CD4-positive, alpha-beta T cell treated with Interleukin-15 for 4 hours (primary cell): ENCODE measurements at places on chromosomes 6 and 20.
A peak's percentile ranks its signal among the peaks of the same experiment; 100 is the strongest.

DNA sequence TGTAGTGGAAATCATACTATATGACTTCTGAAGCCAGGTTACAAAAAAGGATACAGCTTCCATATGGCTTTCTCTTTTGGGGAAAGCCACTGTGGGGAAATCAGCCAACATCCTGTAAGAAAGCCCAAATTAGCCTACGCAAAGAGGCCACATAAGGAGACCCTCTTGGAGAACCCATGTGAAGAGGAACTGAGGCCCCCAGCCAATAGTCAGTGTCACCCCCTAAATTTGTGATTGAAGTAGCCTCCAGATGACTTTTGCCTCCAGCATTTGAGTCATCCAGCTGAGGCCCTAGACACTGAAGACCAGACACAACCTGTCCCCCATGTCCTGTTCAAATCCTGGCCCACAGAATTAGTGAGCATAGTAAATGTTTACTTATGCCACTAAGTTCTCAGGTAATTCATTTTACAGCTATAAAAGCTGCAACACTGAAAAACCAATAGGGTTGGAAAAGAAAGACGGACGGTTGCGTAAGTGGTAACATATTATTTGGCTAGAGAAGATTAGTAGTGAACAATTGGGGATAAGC lies 60.4 kb downstream of the HMGCLL1 start:
- no peak for DNase-seq

DNA sequence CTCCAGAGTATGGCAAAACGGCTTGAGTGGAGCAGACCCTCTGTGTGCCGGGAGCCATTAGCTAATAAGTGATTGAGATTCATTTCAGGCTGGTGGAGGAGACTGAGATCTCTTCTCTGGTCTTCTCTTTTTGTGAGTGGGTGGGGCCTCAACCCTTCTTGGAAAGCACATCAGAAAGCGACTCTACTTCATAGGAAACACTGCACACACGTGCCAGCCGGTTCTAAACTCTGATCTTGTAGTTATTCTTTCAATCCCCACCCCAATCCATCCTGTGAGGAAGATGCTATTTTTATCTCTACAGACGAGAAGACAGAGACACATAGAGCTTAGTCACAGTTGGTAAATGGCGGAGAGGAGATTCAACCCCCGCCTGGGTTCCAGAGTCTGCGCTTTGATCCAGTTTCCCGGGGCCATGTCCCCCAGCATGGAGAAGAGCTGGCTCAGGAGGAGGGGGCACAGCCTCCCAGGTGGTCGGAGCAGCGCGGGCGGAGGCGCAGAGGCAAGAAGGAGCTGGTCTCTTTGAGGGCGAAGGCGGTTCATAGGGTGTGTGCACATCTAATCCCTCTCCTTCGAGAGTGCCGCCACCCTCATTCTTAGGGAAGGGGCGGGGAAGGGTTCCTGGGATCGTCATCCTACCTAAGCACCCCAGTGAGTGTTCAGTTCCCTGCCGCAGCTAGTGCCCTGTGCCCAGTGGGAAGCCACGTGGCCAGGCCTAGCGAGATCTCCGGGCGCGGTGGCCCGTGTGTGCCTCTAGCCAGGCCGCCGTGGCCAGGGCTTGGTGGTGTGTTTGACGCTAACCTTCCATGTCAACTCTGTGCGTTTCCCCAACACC lies 49.0 kb upstream of the TAGAP start:
- DNase-seq = peak; percentile 60

DNA sequence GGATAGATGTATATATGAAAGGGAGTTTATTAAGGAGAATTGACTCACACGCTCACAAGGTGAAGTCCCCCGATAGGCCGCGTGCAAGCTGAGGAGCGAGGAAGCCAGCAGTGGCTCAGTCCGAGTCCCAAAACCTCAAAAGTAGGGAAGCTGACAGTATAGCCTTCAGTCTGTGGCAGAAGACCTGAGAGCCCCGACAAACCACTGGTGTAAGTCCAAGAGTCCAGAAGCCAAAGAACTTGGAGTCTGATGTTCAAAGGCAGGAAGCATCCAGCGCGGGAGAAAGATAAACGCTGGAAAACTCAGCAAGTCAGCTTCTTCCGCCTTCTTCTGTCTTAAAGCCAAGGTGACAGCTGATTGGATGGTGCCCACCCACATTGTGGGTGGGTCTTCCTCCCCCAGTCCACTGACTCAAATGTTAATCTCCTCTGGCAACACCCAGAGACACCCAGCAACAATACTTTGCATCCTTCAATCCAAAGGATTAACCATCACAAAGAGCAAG lies 102.6 kb upstream of the GJE1 start:
- DNase-seq = no peak

DNA sequence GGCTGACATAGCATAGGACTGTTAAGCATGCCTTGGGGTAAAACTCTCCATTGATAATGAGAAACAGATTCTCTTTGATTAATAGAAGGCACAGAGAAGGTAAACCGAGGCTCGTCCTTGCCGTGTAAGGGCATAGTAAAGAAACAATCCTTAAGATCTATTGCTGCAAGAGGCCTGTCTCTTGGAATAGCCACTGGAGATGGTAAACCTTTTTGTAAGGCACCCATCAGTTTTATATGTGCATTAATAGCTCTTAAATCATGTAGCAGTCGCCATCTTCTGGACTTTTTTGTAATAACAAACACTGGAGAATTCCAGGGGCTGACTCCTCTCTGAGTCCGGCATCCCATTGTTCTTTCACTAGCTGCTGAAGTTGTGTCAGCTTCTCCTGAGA lies 8.4 kb upstream of the ABHD12 start:
- DNase-seq = peak; percentile 58

- DNase-seq = no peak
These were observed 42.6 kb upstream of the KHDRBS2 start for GRCh38 chr6:62328607-62329006.

- DNase-seq = no peak
These were observed 210.7 kb upstream of the CNR1 start for GRCh38 chr6:88376768-88377387.

DNA sequence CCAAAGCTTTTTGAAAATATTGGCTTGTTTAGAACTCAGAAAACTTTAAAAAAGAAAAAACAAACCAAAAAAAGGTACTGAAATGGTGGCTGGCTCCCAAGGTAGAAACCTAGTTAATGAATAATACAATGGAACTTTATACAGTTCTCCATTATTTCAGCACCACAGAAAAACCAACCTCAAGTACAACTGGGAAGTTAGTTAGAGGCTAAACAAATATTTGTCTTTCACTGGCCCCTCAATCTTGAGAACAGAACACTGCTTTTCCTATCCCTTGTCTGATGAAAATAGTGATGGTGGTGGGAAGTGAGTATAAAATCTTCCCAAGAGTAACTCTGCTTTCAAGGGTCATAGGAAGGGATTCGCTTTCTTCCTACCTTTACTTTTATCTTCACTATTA lies 126.5 kb downstream of the REV3L start:
- DNase-seq = no peak

DNA sequence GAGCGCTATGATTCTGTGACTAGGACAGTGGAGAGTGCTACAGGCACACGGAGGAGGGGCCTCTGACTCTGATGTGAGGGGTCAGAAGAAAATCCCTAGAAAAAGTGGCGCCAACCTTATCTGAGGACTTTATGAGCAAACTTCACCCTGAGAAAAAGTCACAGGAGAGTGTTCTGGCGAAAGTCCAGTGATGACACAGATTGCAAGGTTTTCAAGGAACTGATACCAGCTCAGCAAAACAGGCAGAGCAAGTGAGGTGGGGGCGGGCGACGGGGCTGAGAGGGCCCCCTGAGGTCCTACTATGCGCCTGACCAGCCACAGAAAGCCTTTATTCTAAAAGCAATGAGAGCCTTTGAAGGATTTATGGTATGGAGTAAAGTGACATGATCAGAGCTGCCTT lies 73.3 kb downstream of the SLC22A23 start:
- no peak for DNase-seq

DNA sequence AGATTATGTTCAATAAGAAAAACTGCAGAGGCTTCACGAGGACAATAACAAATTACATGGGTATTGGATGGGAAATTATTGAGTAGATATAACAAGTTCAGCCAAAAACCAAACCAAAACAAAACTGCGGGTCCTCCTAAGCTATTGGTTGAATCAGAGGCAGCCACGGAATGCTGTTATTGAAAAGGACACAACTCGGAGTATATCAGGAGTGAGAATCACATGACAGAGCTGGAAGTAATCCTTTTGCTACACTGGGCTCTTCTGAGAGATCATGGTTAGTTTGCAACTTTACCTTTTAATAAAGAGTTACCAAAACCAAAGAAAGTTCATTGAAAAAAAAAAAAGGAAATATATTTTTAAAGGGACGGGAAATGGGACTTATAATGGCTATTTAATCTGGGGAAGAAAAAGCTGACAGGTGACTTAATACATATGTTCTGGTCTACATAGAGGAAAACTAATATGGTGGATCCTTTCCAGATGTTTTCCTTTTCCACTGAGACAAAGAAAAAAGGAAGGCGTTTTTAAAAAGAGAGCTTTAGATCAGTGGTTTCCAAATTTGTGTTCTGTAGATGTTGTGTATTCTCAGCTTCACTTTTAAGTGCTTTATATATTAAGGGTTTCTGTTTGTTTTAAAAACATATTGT lies 6.9 kb upstream of the CITED2 start:
- no peak for DNase-seq

- no peak for DNase-seq
These were observed 425.5 kb downstream of the TENT5A start for GRCh38 chr6:81326881-81327561.

DNA sequence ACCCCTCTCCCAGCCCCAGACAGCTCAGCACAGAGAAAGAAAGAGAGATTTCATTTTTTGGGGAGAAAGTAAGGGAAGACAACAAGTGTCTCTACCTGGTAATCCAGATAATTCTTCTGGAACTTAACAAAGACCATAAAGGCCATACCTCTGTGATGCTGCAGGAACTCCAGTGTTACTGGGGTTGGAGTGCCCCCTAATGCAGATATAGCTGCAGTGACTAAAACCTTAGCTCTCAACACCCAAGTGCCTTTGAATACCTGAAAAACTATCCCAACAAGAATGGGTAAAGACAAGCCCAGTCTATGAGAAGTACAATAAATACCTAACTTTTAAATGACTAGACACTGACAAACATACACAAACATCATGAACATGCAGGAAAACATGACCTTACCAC lies 365.3 kb upstream of the PTCHD4 start:
- no peak for DNase-seq

DNA sequence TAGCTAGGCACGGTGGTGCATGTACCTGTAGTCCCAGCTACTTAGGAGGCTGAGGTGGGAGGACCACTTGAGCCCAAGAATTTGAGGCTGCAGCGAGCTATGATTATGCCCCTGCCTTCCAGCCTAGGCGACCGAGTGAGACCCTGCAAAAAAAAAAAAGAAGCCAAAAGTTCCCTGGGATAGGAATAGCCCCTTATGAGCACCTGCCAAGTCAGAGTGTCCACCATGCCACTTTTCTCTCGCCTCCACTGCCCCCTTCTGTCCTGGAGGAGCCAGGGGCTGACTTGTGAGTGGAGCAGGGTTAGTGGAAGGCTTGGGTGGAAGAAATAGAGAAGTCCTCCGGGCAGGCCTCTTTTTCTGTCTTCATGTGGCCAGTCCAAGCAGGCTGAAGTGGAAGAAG lies 12.1 kb upstream of the DDX27 start:
- DNase-seq = no peak

DNA sequence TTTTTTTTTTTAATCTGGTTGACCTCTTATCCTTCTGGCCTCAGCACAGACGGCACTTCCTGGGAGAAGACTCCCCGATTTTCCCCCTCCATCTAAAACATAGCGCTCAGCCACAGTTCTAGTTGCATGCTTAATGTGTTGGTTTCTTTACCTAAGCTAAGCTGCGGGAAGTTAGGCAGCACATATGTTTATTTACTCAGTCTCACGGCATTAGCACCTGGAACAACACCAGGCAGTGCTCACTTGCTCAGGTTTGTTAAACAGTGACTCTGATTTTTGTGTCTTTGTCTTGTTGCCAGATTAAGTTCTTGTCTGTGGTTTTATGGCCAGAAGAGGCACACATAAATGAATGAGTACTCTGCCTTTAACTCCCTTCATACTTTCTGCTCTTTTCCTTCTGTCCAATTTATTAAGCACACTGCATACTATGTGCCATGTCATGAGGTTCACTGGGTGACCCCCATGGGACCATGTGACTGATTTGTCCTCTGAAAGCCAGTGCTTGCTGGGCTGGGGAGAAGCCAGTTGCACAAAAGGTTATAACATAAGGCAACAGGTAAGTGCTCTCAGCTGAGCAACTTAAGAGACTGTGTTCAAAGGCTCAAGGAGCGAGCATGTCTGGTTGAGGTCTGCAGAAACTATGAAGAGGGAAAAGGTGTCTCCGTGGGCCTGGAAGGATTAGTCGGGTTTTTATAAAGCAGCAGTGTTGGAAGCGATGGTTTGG lies 93.6 kb downstream of the RPP40 start:
- DNase-seq = no peak

GRCh38 chr20:14117768-14118167 lies 122.5 kb downstream of the MACROD2 start:
- DNase-seq = no peak

DNA sequence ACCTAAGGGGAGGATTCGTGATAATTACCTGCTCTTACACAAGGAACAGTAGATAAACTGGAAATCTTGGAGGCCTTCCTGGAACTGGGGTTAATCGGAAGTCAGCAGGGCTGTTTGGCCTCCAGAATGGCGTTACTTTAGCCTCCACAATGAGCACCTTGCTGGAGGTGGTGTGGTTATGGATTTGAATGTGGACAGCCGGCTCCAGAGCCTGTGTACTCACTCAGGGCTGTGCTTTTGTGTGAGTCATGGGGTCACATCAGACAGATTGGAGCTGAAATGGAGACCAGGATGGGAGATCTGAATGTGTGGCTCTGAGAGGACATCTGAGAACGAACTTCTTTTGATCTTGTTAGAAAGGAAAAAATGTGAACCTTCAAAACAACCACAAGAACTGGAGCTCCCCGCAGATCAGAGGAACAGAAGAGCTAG lies 30.4 kb downstream of the IGF2R start:
- no peak for DNase-seq

- no peak for DNase-seq
These were observed 21.9 kb downstream of the BHLHE23 start for GRCh38 chr20:62984666-62985443.

- DNase-seq = no peak
These were observed 106.4 kb downstream of the ASCC3 start for GRCh38 chr6:100774681-100775080.

DNA sequence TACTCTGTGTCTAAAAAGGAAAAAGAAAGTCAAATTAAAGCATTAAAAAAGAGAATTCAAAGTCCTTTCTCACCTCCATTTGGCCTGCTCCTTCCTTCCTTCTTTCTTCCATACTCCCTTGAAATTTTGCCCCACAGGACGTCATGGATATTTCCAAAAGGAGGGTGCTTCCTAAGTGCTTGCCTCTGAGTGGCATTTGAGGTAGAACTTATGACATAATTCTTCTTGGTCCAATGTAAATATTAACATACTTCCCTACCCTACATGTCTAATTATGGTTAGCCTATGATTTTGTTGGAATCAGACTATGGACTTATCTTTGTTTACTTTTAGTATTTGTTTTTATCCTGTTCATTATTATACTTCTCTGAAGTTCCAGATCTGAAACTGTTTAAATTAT lies 132.3 kb downstream of the PFDN4 start:
- DNase-seq = no peak

- no peak for DNase-seq
These were observed 75.9 kb downstream of the GFOD1 start for GRCh38 chr6:13411484-13411883.

GRCh38 chr20:22523128-22523498 lies 61.3 kb downstream of the FOXA2 start:
- no peak for DNase-seq

GRCh38 chr6:121040831-121041230 lies 293.4 kb downstream of the TBC1D32 start:
- no peak for DNase-seq

GRCh38 chr20:57620274-57620990 lies at the start of gene ZBP1:
TSS of gene ZBP1 (minus strand) at chr20:57620426. CDS start at chr20:57620295, 131 bp downstream.
- peak; percentile 61 for DNase-seq

GRCh38 chr20:56360133-56360907 lies 1.5 kb downstream of the FAM210B start:
- no peak for DNase-seq
